ENCODE measurements at places on chromosomes 1 and 21.

GRCh38 chr1:1664941-1665814 lies 6.4 kb upstream of the CDK11B start:
- DNase-seq = no peak

- DNase-seq = no peak
These were observed 3.7 kb upstream of the ACADM start for GRCh38 chr1:75720820-75721219.

- DNase-seq = no peak
These were observed 264.6 kb downstream of the HHIPL2 start for GRCh38 chr1:222283147-222283768.

DNA sequence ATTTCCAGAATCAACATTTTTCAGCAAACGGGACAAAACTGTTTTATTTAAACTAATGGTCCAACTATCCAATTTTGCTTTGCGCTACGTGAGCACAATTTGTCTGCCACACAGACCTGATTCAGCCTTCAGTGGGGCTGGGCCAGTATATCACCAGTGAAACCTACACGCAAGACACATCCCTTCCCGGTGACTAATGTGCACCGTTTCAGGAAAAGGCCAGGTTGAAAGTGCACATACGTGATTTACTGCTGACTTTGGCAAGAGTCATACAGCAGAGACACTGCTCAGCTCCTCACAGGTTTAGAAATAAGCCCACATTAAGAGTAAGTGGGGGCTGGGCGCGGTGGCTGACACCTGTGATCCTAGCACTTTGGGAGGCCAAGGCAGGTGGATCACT lies 5.1 kb upstream of the TMEM51 start:
- DNase-seq = no peak

GRCh38 chr1:198024782-198025181 lies 107.6 kb downstream of the LHX9 start:
- no peak for DNase-seq

- DNase-seq = no peak
These were observed 2.2 kb downstream of the SPATC1L start for GRCh38 chr21:46181953-46182547.

DNA sequence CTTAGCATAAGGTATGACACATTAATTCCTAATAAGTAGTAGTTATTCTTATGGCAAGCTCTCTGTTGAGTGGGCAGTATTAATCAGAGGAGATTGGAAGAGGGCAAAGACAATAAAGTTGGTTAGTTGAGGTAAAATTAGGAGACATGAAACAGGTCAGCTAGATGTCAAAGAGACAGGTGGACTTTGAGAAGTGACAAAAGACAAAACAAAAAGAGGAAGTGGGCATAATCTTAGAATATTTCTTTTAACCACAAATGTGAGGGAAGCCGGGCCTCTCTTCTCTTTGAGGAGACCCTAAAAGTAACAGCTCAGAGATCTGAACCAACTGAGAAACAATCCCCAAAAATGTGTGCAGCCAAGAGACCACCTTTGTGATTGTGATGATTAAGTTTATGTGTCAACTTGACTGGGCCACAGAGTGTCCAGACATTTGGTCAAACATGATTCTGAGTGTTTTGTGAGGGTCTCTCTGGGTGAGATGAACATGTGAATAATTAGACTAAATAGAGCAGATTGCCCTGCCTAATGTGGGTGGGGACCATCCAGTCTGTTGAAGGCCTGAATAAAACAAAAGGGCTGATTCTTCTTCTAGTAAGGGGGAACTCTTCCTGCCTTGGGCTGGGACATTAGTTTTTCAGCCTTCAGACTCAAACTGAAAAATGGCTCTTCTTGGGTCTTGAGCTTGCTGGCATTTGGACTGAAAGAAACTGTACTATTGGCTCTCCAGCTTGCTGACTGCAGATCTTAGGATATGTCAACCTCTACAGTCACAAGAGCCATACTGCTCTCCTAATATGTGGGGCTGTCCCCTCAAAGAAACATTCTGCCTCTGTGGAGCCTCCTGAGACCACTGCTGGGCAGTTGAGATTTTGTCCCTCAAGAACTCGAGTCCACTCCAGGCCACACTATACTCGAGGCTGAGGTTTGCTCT lies 40.0 kb downstream of the FCRL5 start:
- no peak for DNase-seq

DNA sequence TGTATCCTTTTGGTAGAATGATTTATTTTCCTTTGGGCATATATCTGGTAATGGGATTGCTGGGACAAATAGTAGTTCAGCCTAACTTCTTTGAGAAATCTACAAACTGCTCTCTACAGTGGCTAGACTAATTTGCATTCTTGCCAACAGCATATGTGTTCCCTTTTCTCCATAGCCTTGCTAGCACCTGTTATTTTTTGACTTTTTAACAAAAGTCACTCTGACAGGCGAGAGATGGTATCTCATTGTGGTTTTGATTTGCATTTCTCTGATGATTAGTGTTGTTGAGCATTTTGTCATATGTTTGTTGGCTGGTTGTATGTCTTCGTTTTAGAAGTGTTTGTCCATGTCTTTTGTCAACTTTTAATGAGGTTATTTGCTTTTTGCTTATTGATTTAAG lies 99.8 kb downstream of the UCK2 start:
- no peak for DNase-seq

GRCh38 chr1:32684167-32684811 lies 18.3 kb downstream of the SYNC start:
- no peak for DNase-seq

- no peak for DNase-seq
These were observed 13.9 kb upstream of the KIF14 start for GRCh38 chr1:200634261-200635122.

GRCh38 chr21:37407719-37408420 lies 41.3 kb downstream of the DYRK1A start:
- DNase-seq = no peak

- DNase-seq = no peak
These were observed 55.6 kb downstream of the UCK2 start for GRCh38 chr1:165883056-165883455.

GRCh38 chr1:15328351-15329103 lies 81.2 kb upstream of the EFHD2 start:
- no peak for DNase-seq

GRCh38 chr1:160354388-160354985 lies 11.3 kb downstream of the NCSTN start:
- no peak for DNase-seq

GRCh38 chr1:111269825-111270406 lies 20.7 kb upstream of the CHIA start:
- no peak for DNase-seq

- no peak for DNase-seq
These were observed 133.9 kb upstream of the DNAH14 start for GRCh38 chr1:224795591-224795990.

GRCh38 chr1:175206687-175207086 lies 14.1 kb upstream of the KIAA0040 start:
- no peak for DNase-seq

- no peak for DNase-seq
These were observed 24.0 kb upstream of the PADI6 start for GRCh38 chr1:17347769-17348592.

DNA sequence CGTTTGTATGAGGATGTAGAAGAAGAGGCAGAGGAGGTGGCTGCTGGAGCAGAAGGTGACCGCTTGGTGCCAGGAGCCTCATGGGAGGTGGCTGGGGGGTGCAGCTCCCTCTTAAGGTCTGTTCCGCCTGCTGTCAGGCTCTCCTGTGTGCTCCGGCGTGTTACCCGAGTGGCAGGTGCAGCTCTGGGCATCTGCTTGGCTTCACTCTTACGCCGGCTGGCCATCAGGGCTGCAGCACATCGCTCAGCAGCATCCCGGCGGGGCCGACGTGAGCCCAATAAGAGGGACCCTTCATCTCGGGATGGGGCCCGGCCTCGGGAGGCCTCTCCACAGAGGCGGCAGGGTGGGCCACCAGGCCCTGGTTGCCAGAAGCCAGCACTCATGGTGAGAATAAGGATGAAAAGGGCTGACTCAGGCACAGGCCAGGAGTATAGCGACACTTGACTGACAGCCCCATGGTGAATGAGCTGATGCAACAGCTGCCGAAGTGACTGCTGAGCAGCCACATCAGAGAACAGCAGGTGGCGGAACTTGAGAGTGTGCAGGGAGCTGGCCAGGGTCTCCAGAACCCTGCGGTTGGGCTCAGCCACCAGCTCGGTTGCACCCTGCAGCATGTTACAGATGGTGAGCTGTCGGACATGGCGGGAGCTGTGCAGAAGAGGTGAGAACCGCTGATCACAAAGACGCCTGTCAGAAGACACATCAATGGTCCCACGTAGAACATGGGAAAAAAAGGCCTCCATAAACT lies 17.5 kb downstream of the LRRC41 start:
- DNase-seq = no peak

DNA sequence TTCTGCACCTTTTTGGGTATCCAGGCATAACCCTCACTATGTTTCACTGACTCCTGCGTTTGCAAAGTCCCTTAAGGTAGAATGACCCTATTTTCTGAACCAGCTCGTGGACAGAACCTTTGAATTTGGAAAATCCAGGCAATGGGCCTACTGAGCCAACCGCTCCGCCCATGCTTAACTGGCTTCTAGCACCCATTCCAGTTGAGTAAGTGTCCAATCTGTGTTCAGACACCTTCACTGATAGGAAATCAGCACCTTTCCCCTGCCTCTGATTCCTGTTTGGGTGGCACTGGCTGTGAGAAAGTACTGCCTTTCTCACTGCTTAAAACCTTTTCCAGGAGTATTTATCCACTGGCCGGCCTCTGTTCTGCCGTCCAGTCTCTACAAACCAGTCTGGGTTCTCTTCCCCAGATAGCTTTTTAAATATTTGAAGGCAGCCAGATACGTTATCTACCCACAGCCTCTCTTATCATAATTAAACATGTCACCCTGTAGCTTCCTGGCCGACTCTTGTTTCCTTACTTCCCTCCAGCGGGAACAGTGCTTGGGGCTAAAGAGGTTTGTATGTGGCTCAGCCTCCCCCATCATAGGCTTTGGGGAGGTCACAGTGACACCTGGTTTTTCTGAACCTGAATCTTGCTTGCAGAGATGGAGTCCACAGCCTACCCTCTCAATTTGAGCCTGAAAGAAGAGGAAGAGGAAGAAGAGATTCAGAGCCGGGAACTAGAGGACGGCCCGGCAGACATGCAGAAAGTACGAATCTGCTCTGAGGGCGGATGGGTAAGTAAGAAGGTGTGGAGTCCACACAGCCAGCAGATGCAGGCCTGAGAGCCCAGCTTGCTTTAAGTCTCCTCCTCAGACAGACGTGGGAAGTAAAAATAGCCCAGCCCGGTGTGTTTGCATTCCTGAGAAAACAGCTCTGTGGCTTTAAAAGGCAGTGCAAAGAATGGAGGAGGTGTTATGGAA lies 1.3 kb downstream of the POGK start:
- DNase-seq = no peak

- no peak for DNase-seq
These were observed 16.1 kb downstream of the RGS4 start for GRCh38 chr1:163085041-163085903.

- no peak for DNase-seq
These were observed 708.2 kb downstream of the BRINP3 start for GRCh38 chr1:189769448-189769847.

- no peak for DNase-seq
These were observed 3.5 kb downstream of the TGFB2 start for GRCh38 chr1:218348628-218349071.

- no peak for DNase-seq
These were observed 65.7 kb upstream of the RAVER2 start for GRCh38 chr1:64679177-64679576.

GRCh38 chr1:94335447-94335846 lies 82.7 kb upstream of the ABCD3 start:
- DNase-seq = no peak

GRCh38 chr1:176469450-176470010 lies 6.6 kb downstream of the PAPPA2 start:
- DNase-seq = no peak

DNA sequence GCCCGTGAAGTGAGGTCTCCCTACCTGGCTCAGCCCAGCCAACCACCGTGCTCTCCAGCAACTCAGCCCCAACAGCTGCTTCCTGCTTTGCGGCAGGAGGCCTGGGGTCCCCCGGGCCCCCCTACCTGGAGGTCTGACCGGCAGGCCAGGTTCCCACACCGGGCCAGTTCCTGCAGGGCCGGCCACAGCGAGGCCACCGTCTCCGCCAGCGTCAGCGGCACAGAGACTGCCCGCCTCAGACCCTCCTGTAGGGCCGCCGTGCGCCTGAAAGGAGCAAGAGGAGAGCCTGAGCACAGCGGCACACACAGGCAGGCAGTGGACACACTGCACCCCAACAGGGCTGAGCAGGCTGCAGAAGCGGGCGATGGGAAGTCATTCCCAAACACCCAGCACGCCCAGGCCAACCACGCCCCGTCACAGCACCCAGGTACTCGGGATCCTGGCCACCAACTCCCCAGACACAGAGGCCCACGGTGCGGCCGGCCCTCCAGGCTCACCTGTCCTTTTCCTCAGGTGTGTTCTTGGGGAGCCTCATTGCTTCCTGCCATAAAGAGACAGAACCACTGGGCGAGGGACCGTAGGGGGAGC lies 16.9 kb downstream of the FTCD start:
- DNase-seq = no peak

- DNase-seq = no peak
These were observed 102.5 kb downstream of the TRABD2B start for GRCh38 chr1:47894410-47895278.

Measured in effector CD8-positive, alpha-beta T cell (primary cell).